ENCODE measurements at places on chromosomes 3 and 15. TPM values are rescaled to one million over a fixed set of nuclear protein-coding genes. Genes with fewer than 3 reads are reported as not detected.

DNA sequence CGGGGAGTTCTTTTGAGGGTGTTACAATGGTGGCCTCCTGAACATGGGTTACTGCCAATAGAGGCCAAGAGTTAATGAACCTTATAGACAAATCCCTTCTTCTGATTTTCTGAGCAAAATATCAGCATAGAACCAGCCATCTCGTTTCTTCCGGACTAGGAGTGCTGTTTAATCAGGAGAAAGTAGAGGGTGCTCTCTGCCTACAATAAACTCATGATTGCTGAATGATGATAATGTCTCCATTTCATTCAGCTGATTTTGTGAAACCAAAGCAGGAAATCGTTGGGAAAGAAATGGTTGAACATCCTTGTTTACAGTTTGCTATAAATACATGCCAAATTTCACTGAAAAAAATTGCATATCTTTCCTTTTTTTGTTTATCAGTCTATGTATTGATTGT is 142.8 kb upstream of the PLSCR5 start:
- DNase-seq: no peak

- DNase-seq: no peak
Observed at GRCh38 chr3:138567403-138567802, 26.7 kb downstream of the CEP70 start.

- DNase-seq: no peak
Observed at GRCh38 chr3:183278479-183279088, 25.5 kb downstream of the B3GNT5 start.

- no peak for DNase-seq
Observed at GRCh38 chr3:184341925-184342324, 4.5 kb downstream of the FAM131A start.

GRCh38 chr3:119841808-119842471 is 60.0 kb downstream of the NR1I2 start:
- no peak for DNase-seq

GRCh38 chr15:43465100-43465499 is 27.9 kb downstream of the TP53BP1 start:
- no peak for DNase-seq

DNA sequence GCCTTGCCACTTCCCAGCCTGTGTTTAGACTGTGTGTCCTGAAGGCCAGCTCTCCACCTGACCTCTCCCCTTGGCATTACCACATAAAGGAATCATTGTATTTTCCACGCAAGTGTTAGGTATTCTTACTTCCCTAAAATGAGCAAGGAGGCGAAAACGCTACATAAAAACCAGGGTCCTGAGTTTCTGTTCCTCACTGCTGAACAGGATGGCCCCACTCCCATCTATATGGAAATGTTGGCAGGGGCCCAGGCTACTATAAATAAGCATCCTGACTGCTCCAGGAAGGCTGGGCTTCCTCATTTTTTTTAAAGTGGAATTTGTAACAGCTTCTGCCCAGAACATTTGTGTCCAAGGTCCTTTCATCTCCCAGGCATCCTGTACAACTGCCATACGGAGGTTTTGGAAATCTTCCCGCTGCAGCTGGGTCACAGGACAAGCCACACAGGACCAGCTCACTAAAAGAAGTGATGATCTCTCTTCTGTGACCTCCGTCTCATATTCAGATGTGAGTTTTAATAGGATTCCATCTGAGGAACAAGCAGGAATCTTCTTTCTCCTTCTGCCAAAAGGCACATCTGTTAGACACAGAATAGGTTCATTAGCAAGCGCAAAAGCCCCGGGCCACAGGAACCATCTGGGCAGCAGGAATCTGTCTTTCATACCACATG is 56.4 kb upstream of the LIMD1 start:
- peak; percentile 77 for DNase-seq

DNA sequence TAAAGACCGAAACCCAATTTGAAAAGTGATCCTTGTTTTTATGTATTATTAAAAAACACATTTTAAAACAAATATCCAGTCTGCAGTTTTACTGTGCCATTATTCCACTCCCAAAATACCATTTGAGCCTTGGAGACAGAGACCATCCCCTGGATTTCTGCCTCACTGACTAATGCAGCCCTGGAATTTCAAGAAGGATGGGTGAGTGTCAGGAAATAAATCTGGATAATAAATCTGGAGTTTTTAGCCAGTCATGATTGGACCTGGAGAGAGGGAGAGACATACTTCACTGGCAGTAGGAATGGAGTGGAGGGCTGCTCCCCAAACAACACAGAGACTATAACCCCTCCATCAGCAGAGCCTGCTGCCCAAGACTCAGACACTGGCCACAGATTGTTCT is 123.3 kb downstream of the MYLK start:
- no peak for DNase-seq

DNA sequence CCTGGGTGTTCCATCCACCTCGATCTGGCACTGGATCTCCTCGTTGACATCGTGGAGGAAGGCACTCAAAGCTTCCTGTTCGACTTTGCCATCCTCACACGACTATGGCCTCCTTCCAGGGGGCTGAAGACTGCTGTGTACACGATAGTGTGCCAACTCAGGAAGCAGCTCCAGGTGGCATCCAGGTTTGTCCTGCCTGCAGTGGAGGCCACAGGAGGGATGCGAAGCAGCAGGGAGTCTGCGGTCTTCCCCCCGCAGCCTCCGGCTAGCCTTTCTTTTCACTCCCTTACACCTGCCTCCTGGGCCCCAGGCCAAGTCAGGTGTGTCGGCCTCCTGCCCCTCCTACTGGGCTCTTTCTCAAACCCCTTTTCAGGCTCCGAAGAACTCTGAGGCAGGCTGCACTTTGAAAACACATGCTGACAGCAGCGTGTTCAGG is 32.2 kb downstream of the SYNM start:
- no peak for DNase-seq

DNA sequence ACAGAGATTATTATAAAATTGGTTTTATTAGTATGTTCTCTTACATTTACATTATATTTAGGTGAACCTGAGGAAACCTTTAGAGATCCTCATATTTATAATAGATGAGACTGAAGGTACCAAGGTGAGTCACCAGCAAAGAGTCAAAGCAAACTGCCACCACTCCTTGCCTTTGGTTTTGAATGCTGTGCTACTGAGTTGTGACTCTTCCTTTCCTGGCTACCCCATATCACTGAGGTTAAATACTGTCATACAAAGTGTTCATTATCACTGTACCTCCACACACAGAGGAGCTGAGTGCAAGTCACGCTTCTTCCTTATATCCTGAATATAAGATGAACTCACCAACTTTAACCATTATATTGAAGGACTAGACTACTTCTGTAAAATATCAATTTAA is 168.2 kb downstream of the CBLB start:
- no peak for DNase-seq

DNA sequence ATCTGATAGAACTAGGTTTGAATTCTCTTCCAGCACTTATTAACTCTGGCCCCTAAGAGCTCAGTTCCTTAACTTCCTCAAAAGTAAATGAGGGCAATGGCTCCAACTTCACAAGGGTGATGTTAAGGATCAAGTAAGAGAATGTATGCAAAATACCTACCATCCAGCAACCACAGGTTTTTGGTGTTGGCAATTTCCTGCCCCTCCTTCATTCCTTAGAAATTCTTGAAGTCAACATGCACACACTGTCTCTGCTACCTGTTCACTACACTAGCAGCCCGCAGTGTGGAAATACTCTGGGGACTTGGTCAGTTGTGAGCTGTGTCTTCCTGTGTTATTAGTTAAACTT is 5.0 kb downstream of the ZBED2 start:
- no peak for DNase-seq

GRCh38 chr3:20326541-20326940 is 140.5 kb upstream of the SGO1 start:
- no peak for DNase-seq

GRCh38 chr15:31228980-31229826 is 97.4 kb upstream of the KLF13 start:
- no peak for DNase-seq

GRCh38 chr3:152279479-152279878 is 10.8 kb downstream of the MBNL1 start:
- no peak for DNase-seq

DNA sequence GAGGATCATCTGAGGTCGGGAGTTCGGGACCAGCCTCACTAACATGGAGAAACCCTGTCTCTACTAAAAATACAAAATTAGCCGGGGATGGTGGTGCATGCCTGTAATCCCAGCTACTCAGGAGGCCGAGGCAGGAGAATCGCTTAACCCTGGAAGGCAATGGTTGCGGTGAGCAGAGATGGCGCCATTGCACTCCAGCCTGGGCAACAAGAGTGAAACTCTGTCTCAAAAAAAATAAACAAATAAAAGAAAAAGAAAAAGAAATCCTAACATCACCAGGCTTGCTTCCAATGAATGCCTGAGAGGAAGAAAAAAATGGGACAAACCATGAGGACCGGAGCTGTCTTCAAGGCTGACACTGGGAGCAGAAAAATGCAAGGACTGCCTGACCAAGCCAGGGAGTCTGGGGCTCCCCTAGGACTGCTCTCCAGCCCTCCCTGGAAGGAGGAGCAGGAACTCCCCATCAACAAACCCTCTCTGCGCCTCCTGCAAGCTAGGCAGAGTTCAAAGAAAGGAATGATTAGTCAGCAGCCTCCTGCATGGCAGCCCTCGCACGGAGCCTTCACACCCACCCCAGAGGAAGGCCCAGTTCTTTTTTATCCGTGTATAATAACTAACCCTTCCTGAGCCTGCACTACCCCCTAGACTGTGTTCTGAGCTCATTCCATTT is 55.4 kb downstream of the NUP210 start:
- DNase-seq: no peak

DNA sequence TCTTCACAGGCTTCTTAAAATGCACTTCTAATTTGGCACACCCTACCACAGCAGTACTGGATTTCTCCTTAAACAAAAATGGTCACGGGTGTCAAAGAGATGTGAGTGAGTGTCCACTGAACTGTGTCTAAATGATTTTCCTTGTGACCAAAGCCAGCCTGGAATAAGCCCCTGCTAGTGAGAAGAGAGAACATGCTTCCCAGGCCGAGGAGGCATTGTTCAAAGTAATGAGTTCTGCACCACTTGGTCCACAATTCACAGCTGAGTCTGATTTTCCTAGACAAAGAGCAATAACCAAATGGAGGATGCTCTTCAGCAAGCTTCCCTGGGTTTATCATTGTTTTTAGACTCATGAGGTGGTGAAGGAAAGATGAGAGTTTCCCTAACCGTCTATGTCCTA is 3.8 kb downstream of the PLCH1 start:
- DNase-seq: no peak

GRCh38 chr15:37100966-37101215 is 542 bp upstream of the MEIS2 start:
- no peak for DNase-seq

- DNase-seq: no peak
Observed at GRCh38 chr3:18888370-18888769, 259.9 kb upstream of the KCNH8 start.

GRCh38 chr3:30084971-30085403 is 521.4 kb upstream of the TGFBR2 start:
- DNase-seq: no peak

DNA sequence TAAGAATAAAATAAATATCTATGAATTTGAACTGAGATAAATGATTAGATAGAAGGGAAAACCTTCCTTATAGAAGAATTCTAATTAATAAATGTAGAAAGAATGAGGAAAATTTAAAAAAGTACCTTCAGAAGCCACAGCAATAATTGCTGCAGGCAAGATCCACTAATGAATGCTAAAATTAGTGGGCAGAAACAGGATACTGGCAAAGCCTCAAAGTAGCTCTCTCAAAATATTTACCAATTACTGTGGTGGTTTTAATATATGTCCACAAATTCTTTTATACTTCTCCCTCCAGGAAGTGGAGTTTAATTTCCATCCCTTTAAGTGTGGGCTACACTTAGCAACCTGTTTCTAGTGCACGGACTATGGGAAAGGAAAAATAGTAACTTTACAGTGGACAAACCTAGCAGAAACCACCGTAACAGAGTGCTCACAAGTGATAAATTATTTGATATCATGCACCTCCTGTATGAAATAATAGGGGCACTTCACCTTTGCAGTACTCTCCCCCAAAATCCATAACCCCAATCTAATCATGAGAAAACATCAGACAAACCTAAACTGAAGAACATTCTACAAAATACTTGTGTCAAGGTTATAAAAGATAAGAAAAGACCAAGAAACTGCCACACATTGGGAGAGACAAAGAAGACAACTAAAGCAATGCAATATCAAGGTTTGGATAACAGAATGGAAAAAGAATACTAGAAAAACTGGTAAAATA is 6.8 kb downstream of the PEAK1 start:
- DNase-seq: no peak

DNA sequence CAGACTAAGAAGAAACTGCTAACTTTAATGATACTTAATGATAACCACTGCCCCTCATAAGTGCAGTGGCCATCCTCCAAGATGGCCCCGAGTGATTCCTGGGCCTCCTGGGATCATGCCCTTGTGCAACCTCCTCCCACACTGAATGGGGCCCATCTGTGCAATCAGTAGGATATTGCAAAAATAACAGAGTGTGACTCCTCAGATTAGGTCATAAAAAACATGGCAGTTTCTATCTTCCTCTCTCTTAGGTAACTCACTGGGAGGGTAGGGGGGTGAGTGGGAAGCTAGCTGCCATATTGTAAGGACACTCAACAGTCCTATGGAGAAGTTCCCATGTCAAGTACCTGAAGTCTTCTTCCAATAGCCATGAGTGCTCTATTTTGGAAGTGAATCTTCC is 173.0 kb downstream of the SHQ1 start:
- no peak for DNase-seq

GRCh38 chr3:18666655-18667054 is 241.5 kb upstream of the SATB1 start:
- no peak for DNase-seq

DNA sequence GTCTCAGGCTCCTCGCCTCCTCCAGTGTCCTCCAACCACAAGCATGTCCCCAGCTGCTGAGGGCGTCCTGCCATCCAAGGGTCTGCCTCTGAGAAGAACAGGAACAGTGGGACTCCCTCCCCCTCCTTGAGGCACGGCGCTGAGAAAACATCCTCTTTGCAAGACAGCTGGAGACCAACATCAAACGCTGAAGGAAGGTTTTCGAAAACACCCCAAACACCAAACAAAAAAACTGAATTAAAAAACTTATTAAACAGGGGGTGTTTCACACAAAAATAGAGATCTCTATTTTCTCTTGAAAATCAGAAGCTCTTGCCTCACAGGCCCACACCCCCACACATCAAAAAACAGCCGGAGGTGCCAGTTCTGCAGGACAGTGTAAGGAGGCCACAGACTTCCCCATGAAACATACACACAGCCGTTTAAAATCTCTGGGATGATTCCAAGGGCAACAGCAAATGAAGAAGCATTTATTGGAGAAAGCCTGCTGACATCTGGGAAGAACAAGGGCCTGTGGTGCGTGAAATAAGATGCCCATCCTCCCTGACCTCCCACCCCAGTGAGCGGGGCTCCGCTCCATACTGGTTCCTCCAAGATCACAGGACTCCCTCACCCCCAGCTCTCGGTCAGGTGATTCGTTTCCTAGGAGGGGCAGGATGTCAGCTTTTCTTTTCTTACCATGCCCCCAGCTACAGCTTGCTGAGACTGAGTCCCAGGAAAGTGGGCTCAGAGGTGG is 71.3 kb downstream of the NUP210 start:
- DNase-seq: no peak

PLSCR5 gene
- not detected for polyA plus RNA-seq

OCA2 gene
- polyA plus RNA-seq: 0.04 TPM

CD200 gene
- 0.38 TPM for polyA plus RNA-seq

COL8A1 gene
- polyA plus RNA-seq: 7.3 TPM

PPARG gene
- polyA plus RNA-seq: 10.6 TPM

TRH gene
- not detected for polyA plus RNA-seq

NR2F2 gene
- 11.8 TPM for polyA plus RNA-seq

SLC12A8 gene
- 0.22 TPM for polyA plus RNA-seq

GPR149 gene
- polyA plus RNA-seq: not detected
